ENCODE measurements at places on chromosomes 5 and 9. TPM values are rescaled to one million over a fixed set of nuclear protein-coding genes. Genes with fewer than 3 reads are reported as not detected.

The CD74 gene
- total RNA-seq, result 324 TPM

The ACSL6 gene
- total RNA-seq, result 22.7 TPM

The CDH18 gene
- not detected for total RNA-seq

The SLC36A1 gene
- 7.2 TPM for total RNA-seq

The HRH2 gene
- 28.9 TPM for total RNA-seq

The OGN gene
- not detected for total RNA-seq

The SYK gene
- total RNA-seq, result 0.73 TPM

The PLPP7 gene
- total RNA-seq, result not detected

The MYOT gene
- total RNA-seq, result not detected

The PTGR1 gene
- 0.62 TPM for total RNA-seq

The CORO2A gene
- 5.1 TPM for total RNA-seq

The FLT4 gene
- 8.2 TPM for total RNA-seq

- no peak overlapping the region for H3K27ac ChIP-seq
- H3K4me3 ChIP-seq, result no peak overlapping the region
- H3K27me3 ChIP-seq, result no peaks in the 10 kb centered on the region
- H3K4me1 ChIP-seq, result no peaks in the 10 kb centered on the region
Observed at GRCh38 chr9:89252651-89253267, 58.2 kb upstream of the CKS2 start.

DNA sequence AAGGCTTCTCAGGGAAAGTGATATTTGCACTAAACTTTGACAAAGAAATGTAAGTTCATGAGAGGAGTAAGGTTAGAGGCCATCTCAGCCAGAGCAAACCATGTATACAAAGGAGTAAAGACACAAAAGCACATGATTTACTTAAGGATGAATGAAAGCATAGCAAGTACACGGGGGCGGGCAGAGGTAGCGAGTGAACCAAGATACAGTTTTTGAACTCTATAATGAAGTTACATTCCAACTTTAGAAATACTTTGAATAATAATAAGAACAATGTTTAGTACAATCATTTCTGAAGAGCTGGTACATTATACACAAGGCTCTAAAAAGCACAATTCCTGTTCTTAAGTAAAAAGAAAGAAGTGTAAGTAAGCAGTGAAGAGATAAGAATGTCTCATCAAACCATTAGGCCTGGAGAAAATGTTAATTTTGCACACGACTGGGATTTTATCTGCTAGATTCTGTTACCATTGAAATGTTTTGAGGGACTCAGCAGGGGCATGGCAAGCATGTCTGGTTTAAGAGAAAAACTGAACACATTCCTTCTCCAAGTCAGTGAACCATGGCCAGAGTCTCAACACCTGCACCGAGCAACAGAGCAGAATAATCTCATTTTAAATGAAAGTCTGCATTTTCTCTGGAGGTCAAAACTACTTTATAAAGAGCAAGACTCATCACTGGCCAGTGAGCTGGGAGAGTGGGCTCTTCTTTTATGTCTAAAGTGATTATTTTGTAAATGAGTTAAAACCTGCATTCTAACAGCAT, 147.6 kb upstream of the TRPM3 start:
- H3K4me3 ChIP-seq, result no peak overlapping the region
- no peak overlapping the region for H3K27ac ChIP-seq
- H3K36me3 ChIP-seq, result no peaks in the 10 kb centered on the region
- DNase-seq, result no peak

DNA sequence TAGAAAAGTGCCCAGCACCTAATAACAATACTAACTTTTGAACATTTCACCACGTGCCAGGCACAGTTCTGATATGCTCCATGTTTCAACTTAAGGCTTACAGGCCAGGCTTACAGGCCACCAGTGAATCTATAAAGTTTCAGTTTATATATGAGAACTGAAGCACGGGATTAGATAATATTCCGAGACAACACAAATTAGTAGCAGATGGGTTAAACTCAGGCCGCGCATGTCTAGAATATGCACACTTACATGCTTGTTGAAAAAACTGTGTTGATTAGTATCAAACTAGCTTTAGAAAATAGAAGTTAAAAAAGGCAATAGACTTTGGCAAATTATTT, 587.9 kb downstream of the MTRR start:
- H3K36me3 ChIP-seq, result no peaks in the 10 kb centered on the region
- peak overlapping the region; percentile 61 for H3K4me3 ChIP-seq
- peak overlapping the region; percentile 39 for H3K27ac ChIP-seq
- no peaks in the 10 kb centered on the region for H3K27me3 ChIP-seq
- H3K4me1 ChIP-seq, result no peaks in the 10 kb centered on the region

GRCh38 chr9:136700959-136701667, 11.3 kb upstream of the DIPK1B start:
- peak overlapping the region; percentile 52 for H3K4me3 ChIP-seq
- H3K4me1 ChIP-seq, result peaks cover 14% of the 10 kb centered on the region
- peak overlapping the region; percentile 59 for H3K27ac ChIP-seq

- no peaks in the 10 kb centered on the region for H3K27me3 ChIP-seq
- no peaks in the 10 kb centered on the region for H3K4me1 ChIP-seq
- H3K27ac ChIP-seq, result no peak overlapping the region
- no peak for DNase-seq
Observed at GRCh38 chr9:28899267-28899666, 1326.0 kb upstream of the C9orf72 start.

- peaks cover 31% of the 10 kb centered on the region for H3K36me3 ChIP-seq
- peaks cover 24% of the 10 kb centered on the region for H3K4me1 ChIP-seq
- H3K27me3 ChIP-seq, result no peaks in the 10 kb centered on the region
Observed at GRCh38 chr5:176387384-176387925, 943 bp downstream of the NOP16 start.

DNA sequence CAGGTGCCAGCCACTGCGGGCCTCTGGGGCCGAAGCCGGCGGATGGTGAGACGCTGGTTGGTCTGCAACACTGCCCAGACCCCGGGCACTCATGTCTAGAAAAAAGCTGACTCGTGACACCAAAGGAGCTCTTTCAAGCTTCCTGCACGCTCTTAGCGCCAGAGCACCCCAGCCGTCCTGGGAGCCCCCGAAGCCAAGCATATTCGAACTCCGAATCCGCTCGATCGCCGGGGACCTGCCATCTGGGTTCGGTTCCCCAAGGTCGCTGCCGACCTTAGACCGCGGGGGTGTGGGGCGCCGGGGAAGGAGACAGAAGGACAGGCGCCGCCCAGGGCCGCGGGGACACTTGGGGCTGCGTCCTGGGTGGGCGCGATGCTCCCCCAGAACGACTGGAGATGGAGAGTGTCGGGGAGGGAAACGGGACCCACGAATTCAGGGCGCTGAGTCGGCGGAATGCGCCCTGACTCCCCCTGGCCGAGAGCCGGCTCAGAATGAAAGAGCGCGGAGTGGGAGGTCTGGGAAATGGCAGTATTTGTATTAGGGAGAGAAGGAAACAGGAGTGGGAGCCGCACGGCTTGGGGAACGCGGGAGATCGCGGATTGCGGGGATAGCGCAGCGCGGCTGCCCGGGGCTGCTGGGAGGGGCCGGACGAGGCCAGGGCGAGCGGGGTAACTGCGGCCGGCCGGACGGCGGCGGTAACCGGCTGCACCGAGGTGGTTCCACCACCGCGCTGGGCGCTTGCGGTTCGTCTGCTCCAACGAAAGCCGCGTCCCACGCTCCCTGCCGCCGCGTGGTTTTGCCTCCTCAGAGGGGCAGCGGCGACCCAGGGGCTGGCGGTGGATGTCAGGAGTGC, 20.1 kb upstream of the MARCHF6 start:
- H3K27ac ChIP-seq, result no peak overlapping the region
- no peaks in the 10 kb centered on the region for H3K36me3 ChIP-seq
- H3K4me3 ChIP-seq, result peak overlapping the region; percentile 32
- peaks cover 9% of the 10 kb centered on the region for H3K27me3 ChIP-seq
- no peak for DNase-seq
- no peaks in the 10 kb centered on the region for H3K4me1 ChIP-seq

DNA sequence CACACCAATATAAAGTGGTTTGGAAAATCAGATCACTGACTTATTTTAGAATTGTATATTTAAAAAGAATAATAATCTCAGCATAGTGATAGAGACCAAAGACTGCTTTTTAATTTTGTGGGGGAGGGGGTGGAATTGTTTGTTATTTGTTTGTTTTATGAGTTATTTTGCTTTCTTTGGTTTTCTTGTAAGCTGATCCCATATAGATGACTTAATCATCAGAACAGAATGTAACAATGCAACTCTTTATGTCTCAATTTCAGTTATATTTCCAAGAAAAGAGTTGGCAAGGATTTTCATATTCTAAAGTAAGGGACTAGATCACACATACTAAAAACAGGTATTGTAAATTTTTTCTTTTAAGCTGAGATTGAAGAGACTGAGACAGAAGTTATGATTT, 984.9 kb downstream of the TLE4 start:
- H3K36me3 ChIP-seq, result no peaks in the 10 kb centered on the region
- no peak overlapping the region for H3K4me3 ChIP-seq
- H3K27me3 ChIP-seq, result no peaks in the 10 kb centered on the region
- H3K4me1 ChIP-seq, result no peaks in the 10 kb centered on the region
- no peak for DNase-seq
- H3K27ac ChIP-seq, result no peak overlapping the region

DNA sequence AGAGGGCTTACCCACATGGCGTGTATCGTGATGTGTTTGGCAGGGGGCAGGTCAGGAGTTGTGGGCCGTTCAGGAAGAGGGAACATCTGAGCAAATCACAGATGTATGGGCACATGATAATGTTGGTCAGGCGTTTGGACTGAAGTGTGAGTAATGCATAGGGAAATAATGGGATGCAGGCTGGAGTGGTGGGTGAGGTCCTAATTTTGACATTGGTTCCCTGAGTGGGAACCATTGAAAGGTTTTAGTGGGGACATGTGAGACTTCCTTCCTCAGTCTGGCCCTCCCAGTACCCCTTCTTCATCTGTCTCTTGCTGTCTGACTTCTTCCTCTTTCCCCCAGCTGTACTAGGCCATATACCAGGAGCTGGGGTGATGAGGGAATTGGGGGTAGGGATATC, 7.6 kb downstream of the OTULIN start:
- H3K4me1 ChIP-seq, result peaks cover 86% of the 10 kb centered on the region
- no peak overlapping the region for H3K27ac ChIP-seq
- no peaks in the 10 kb centered on the region for H3K27me3 ChIP-seq
- no peaks in the 10 kb centered on the region for H3K36me3 ChIP-seq

DNA sequence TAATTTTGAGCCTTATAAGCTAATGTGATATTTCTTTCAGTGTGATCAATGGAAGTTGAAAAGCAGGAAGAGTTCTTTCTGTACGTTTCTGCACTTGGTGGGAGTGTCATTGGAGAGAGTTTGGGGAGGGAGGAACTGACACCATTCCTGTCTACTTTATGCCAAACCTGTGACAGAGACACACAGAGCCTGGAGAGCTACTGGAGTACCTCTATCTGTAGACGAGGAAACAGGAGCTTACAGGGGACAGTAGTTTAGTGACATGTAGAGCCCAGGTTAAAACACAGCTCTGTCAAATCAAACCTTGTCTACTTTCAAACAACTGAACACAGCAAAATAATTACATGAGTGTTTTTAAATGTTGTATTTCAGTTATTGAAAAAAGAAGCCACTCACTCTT, 103.6 kb downstream of the PDE4D start:
- no peak overlapping the region for H3K4me3 ChIP-seq
- H3K27ac ChIP-seq, result no peak overlapping the region
- H3K4me1 ChIP-seq, result no peaks in the 10 kb centered on the region
- no peaks in the 10 kb centered on the region for H3K27me3 ChIP-seq
- H3K36me3 ChIP-seq, result no peaks in the 10 kb centered on the region
- DNase-seq, result no peak

GRCh38 chr5:92885950-92886349, 695.1 kb downstream of the NR2F1-AS1 start:
- DNase-seq, result no peak
- no peak overlapping the region for H3K27ac ChIP-seq
- H3K4me3 ChIP-seq, result no peak overlapping the region
- no peaks in the 10 kb centered on the region for H3K4me1 ChIP-seq
- no peaks in the 10 kb centered on the region for H3K36me3 ChIP-seq

DNA sequence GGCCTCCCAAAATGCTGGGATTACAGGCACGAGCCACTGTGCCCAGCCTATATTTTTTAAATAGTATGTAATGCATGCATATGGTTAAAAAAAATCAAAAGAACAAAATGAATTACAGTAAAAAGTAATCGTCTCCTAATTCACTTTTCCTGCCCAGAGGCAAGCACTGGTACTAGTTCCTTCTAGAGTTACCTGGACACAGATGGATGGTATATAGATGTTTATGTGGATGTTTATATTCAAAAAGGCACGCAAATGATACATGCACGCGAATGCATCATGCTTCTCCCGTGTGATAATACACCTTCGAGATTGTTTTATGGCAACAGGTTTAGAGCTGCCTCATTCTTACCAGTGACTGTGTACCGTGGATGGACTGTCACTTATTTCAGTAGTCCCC, 21.4 kb downstream of the ABL1 start:
- H3K27ac ChIP-seq, result no peak overlapping the region
- no peak overlapping the region for H3K4me3 ChIP-seq
- no peaks in the 10 kb centered on the region for H3K27me3 ChIP-seq
- no peak for DNase-seq

Measured in CD8-positive, alpha-beta memory T cell (primary cell).